ENCODE measurements at places on chromosomes 16 and 17.

DNA sequence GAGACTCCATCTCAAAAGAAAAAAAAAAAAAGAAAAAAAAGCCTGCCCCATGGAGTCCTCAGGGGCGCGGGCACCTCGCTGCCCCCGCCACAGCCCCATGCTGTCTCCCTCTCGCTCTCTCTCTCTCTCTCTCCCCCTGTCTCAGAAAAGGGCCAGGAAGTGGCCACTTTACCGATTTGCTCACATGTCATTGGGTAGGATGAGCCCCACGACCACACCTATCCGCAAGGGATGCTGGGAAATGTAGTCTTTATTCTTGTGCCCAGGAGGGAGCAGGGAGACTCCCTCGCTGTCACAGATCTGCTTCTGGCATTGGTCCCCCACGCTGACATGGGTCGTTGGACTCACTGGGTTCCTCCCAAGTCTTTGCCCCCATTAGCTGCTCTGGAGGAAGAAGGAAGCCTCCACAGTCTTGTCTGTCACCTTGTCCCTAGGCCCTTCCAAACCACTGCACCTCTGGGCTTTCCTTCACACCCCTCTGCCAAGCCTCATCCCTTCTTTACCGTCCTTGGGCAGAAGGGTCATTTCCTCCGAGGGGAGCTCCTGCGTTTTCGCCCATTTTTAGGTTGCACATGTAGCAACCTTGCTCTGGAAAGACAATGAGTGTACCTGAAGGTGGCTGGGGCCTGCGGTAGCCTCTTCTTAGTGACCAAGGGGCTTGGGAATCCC, 6.9 kb upstream of the GJD3 start:
- DNase-seq = no peak

GRCh38 chr17:63694229-63694949, 5.5 kb downstream of the LIMD2 start:
- no peak for DNase-seq

GRCh38 chr16:82580298-82580890, 46.4 kb upstream of the CDH13 start:
- peak; percentile 11 for DNase-seq

DNA sequence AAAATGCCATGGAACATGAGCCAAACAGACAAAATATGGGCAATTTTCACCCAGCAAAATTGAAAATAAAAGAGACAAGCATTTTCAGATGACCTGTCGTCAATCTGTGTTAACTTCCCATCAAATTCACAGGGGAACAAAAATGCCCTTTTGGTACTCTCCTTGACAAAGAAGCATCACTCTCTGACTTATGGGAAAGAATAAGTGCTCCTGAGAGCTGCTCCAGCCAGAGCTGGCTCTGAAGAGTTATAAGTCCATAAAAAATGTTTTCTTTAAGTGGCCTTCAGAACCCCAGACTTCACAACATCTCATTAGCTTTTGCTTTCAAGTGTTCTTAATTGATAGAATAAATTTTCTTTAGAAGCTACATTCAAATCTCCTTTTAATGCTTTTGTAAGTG, 721.4 kb upstream of the GOT2 start:
- no peak for DNase-seq

DNA sequence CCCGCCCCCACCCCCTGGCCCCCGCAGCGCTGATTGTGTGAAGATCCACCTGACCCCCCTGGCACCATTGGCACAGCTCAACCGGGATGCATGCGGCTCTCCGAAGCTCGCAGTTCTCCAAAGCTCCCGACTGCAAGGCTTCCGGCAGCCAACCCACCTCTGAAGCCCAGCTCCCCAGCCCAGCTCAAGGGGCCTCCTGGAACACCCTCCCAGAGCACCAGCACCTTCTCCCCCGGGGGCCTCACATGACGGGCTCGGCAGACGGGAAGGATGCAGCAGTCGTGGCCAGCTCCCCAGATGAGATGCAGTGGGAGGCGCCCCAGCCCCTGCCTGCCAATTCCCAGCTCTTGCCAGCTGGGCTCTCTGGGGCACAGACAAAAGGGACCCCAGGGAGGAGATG, 215.3 kb downstream of the ZNF423 start:
- no peak for DNase-seq

GRCh38 chr17:79995696-79996095, 40.0 kb downstream of the TBC1D16 start:
- no peak for DNase-seq

- peak; percentile 97 for DNase-seq
Observed at GRCh38 chr17:57130708-57131461, 45.8 kb downstream of the AKAP1 start.

DNA sequence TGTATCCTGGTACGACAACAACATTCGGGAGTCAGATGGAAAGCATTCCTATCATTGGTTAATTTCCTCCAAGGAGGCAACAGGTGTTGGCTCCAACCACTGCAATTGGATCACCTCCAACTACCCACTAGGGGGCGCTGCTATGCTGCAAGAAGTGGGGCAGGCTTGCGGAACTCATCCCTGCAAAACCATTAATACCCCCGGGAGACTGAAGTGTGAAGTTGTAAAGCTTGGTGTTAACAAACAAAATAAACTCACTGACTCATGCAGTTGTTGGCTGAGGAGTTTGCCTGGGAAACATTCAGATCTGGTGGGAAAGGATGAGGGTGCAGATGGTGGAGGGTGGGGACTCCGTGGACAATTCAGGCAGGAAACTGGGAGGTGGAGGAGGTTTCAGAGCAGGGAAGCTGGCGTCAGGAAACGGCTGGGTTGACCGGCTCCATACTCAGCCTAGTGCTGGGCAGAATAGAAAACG, 84.9 kb downstream of the HS3ST2 start:
- DNase-seq = peak; percentile 52

- DNase-seq = no peak
Observed at GRCh38 chr17:17798010-17798556, 38.7 kb downstream of the SREBF1 start.

DNA sequence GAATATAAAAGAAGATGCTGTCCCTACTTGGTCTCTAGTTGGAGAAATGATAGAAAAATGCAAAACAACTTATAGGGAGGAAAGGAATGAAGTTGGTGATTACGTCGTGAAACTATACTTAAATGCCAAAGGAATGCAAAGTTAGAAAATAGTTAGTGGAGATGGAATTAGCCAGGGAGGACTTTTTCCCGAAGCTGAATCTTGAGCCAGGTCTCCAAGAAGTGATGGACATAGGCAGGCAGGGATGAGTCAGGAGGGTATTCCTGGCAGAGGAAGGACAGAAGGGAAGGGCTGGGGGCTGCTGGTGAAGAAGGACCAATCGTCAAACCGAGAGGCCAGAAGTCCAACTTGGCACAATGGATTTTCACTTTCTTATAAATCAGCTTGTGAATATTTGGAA, 1.8 kb downstream of the SNTB2 start:
- DNase-seq = no peak

- peak; percentile 23 for DNase-seq
Observed at GRCh38 chr16:48608871-48609651, 919 bp downstream of the N4BP1 start.

DNA sequence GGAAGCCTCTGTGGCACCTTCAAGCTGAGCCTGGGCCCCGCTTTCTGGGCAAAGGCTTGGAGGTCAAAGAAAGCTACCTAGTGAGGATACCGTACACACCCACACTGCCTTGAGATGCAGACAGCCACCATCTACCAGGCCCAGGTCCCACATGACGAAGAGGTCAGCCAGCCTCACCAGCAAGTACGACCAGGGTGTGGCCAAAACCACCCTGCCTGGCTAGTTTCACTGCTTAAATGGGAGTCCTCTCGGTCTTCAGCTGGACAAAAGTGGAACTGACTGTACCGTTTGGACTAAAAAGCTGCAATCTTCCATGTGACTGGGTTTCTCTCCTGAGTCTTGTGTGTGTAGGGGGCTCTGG, 21.6 kb downstream of the VASN start:
- DNase-seq = no peak

DNA sequence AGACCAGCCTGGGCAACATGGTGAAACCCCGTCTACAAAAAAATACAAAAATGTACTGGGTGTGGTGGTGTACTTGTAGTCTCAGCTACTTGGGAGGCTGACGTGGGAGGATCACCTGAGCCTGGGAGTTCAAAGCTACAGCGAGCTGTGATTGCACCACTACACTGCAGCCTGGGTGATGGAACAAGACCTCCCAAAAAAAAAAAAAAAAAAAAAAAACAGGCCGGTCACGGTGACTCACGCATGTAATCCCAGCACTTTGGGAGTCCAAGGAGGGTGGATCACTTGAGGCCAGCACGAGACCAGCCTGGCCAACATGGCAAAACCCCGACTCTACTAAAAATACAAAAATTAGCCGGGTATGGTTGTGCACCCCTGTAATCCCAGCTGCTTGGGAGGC, 12.7 kb upstream of the APPBP2 start:
- DNase-seq = no peak

- DNase-seq = no peak
Observed at GRCh38 chr17:75526555-75527270, 1.2 kb downstream of the LLGL2 start.

- no peak for DNase-seq
Observed at GRCh38 chr16:2663553-2664546, 18.5 kb upstream of the KCTD5 start.

- DNase-seq = no peak
Observed at GRCh38 chr17:6548578-6549330, 7.6 kb downstream of the PITPNM3 start.

DNA sequence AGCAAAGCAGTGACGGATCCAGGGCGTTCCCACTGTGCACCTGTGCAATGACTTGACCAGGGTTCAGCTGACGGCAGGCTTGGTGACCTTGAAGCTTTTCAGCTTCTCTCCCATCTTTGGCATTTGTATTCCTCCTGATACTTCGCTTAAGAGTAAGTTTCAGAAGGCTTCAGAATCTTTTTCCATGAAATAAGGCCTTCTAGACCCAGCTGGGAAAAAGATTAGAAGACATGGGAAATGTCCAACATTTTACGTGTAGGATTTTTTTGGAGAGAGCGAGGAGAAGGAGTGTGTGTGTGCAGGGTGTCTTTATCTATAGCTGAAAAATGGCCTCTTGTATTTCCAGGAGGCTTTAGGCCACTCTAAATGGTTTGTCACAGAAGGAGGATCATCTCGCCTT, 104.1 kb downstream of the BANP start:
- DNase-seq = no peak

- DNase-seq = no peak
Observed at GRCh38 chr16:85123891-85124635, 11.8 kb upstream of the CIBAR2 start.

GRCh38 chr16:3017794-3018506, at the start of gene CLDN6:
TSS of gene CLDN6 (minus strand) at chr16:3018183. CDS start at chr16:3016021, 2,162 bp downstream.
- DNase-seq = peak; percentile 68

GRCh38 chr16:50381679-50382440, 13.1 kb upstream of the BRD7 start:
- DNase-seq = no peak

- no peak for DNase-seq
Observed at GRCh38 chr17:80980397-80981061, 11.1 kb upstream of the CHMP6 start.

DNA sequence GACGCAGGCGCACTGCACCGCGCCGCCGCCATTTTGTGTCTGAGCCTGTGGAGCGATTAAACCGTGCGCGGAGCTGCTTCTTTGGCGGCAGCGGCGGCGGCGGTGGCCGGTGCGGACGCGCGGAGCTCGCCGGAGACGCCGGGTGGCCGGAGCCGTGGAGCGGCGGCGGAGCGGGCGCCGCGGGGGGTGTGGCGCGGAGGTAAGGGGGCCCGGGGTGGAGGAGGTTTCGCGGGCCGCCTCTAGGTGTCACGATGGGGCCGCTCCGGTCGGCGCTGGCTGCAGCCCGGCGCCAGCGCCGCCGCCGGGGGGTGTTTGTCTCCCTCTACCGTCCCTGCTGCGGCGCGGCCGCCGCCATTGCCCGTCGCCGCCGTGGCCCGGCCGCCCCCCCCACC, at the start of gene CTCF:
TSS of gene CTCF (plus strand) at position 1 of the 392 bp plus-strand sequence. CDS start 48,307 bp downstream, outside the sequence.
- peak; percentile 82 for DNase-seq

GRCh38 chr16:14181371-14182050, 110.4 kb downstream of the MRTFB start:
- DNase-seq = no peak

DNA sequence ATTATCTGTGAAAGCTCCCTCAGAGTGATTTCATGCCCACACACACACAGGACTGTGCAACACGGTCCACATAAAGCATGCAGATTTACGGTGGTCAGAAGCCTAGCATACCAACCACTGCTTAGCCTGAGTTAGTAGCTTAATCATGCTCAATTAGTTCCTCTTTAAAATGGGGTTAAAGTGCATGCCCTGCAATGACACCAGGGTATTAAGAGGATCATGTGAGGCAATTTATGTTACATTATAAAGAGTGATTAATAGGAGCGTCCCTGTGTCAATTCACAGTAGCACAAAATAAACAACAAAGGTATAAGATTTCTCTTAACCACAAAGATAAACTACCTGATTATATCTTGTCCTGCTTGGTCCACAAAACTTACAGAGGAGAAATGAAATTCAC, 39.8 kb downstream of the C17orf67 start:
- DNase-seq = no peak

DNA sequence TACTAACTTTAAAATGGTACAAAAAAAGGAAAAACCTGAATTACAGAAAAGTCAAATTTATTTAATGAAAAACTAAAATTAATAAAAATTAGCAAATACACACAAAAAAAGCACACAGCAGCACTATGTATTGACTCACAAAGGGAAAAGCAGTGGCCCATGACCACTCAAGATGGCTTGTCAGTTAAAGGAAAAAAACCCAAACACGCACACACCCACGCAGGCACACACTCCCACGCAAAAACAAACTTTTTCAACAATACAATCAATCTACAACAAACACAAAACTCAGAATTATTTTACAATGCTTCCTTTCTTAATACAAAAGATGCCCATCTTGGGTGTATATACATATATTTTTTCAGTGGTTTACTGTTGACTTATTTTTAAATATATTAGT, 24.2 kb downstream of the SIAH1 start:
- no peak for DNase-seq

GRCh38 chr17:57110579-57111325, 25.7 kb downstream of the AKAP1 start:
- DNase-seq = no peak

DNA sequence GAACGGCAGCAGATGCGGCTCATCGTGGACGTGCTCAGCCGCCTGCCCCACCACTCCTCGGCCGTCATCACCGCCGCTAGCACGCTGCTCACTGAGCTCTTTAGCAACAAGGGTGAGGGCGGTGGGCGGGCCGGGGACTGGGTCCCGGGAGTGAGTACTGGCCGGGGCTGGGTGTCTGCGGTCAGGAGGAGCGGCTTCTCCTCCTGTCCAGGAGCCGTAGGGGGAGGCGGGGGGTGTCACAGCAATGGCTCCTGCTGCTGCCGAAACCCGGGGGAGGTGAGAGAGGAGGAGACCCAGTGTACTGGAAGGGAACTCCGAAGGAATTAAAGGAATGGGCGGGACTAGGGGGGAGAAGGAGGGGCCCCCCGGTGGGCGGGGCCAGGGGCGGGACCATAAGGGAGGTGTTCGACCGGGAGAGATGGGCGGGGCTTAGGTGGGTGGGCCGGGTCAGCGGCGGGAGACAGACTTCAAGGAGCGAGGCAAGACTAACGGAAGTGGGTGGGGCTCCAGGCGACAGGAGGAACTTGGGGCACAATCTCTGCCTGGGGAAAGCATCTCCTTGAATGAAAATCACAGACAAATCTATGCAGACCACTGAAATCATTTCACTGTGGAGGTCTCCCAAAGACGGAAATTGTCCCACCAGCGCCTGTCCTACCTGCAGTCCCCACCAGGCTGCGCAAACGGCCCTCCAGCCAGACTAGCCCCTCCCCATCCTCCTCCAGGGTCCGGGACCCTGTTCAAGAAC, 2.4 kb downstream of the NAGS start:
- DNase-seq = peak; percentile 88
